ENCODE measurements at places on chromosomes 3 and 15.

DNA sequence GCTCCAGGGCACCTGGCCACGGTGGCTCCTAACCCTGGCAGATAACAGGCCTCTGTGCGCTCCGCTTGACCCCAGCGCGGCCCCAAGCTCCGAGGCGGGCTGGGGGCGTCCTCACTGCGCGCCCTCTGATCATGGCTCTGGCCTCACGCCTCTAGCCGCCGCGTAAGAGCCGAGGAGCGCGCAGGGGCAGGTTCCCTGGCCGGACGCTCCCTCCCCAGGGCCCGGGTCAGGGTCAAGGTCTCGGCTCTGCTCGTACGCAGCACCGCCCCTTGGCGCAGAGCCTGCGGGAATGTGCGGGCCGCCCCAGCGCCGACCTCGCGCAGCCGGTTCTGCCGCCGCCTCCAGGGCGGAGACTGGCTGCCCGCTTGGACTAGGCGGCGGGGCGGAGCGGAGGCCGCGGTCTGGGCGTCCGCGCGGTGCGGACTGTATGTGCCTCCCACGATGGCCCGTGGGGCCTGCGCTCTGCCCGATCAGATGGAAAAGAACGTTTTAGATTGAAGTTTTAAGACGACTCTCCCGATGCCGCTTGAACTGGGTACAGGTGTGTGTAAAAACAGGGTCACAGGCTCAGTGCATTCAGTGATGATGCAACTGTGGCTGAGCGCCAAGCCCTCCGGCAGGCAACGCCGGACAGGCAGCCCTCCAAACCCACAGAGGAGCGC lies 40.8 kb downstream of the CHST14 start:
- no peak for DNase-seq

DNA sequence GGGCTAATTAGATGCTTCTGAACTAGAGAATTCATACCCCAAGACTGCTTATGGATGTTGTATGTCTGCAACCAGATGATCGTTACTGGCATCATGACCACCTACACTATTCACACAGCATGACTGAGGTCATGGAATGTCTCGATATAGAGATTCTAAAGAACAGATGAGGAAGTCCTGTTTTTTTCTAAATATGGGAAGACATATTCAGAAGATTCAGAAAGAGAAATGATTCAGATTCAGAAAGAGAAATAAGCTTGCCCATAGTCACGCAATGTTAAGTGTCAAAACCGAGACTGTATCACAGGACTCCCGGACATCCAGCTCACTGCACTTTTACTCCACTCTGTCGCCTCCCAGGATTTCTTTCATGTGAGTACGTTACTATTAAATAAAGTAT lies 136.2 kb downstream of the TPRG1 start:
- DNase-seq = no peak

DNA sequence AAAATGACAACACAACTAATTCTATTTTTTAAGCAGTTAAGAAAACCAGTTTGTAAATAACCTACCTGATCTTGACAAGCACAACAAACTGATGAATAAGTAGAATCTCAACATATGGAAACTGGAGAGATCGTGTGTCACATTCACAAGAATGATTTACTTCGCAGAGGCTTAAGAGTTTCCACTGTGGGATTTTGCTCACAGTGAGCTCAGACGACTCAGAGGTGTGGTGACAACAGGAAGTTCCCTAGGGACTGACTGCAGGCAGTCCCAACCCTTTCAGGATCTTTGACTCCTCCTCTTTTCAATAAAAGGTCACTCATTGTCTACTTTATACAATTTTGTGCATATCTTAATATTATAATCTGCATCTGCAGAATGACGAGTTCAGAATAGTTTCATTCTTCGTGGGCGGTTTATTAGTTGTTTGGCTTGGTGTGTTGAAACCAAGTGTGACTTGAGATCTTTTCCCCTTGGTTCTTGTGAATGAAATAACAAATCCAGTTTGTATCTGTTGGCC lies at the start of gene LIPH:
TSS of gene LIPH (minus strand) at position 231 of the 520 bp plus-strand sequence. CDS start at position 114, 117 bp downstream.
- peak; percentile 73 for DNase-seq

GRCh38 chr15:85607842-85608241 lies 186.9 kb downstream of the KLHL25 start:
- no peak for DNase-seq

DNA sequence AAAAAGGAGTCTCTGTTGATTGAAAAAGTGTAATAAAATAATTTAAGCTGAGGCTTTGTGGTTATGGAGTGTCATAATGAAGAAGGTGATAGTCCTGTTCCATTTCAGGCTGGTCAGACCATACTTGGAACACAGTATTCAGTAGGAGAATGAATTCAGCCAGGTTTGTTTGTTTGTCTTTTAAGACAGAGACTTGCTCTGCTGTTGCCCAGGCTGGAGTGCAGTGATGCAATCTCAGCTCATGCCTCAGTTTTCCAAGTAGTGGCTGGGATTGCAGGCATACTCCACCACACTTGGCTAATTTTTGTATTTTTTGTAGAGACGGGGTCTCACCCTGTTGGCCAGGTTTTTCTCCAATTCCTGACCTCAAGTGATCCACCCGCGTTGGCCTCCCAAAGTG lies 33.5 kb downstream of the IQGAP1 start:
- DNase-seq = no peak

DNA sequence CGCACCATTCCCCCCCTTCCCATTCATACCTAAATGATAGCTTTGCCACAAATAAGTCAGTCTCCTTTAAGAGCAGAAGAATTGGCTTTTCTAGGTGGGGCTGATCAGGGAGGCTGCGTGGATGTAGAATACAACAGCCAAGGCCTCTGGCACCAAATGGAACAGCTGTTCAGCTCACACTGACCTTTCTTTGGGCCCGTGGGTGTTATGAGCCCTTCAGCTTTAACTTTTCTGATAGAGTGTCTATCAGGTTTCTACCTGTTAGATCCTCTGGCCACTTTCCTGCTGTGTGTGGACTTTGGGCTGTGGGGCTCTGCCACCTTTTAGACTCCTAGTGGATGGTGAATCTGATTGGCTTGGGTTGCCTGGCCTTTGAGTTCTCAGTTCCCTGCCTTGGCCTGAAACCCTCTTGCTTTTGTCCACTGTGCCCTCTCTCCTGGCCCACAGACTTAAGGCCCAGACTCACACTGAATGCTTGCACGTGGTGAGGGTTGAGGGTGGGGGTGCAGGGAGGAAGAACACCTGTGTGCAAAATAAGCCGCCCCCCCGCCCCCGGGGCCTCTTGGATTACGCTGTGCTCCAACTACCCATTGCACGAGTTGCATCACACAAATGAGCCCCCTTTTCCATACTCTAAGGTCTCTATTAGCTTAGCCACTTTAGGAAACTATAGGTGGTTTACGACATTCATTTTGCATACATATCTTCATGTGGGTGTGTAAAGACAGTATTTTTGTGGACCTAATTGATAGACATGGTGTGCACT lies 1.3 kb upstream of the RFX7 start:
- peak; percentile 14 for DNase-seq

GRCh38 chr15:96037584-96037983 lies 292.9 kb upstream of the NR2F2 start:
- DNase-seq = peak; percentile 25

- peak; percentile 99 for DNase-seq
Measured at GRCh38 chr15:74545776-74546656, 5.0 kb downstream of the ARID3B start.

GRCh38 chr3:45345846-45346580 lies 42.4 kb upstream of the LARS2 start:
- DNase-seq = no peak

DNA sequence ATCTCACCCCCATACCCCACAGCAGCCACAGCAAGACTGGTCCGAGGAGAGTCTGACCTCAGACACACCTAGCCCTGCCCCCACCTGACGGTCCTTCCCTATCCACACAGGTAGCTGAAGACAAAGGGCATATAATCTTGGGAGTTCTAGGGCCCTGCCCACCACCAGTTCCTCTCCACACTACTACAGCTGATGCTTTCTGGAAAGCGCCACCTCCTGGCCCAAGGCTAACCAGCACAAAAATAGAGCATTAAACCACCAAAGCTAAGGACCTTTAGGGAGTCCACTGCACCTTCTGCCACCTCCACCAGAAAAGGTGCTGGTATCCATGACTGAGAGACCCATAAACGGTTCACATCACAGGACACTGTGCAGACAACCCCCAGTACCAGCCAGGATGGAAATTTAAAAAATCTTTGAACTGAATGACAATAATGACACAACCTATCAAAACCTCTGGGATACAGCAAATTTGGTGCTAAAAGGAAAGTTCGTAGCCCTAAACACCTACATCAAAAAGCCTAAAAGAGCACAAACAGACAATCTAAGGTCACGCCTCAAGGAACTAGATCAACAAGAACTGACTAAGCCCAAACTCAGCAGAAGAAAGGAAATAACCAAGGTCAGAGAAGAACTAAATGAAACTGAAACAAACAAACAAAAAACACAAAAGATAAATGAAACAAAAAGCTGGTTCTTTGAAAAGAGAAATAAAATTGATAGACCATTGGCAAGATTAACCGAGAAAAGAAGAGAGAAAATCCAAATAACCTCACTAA lies 122.1 kb upstream of the TPRG1 start:
- DNase-seq = no peak

GRCh38 chr15:101161656-101162055 lies 90.2 kb downstream of the CHSY1 start:
- DNase-seq = no peak

DNA sequence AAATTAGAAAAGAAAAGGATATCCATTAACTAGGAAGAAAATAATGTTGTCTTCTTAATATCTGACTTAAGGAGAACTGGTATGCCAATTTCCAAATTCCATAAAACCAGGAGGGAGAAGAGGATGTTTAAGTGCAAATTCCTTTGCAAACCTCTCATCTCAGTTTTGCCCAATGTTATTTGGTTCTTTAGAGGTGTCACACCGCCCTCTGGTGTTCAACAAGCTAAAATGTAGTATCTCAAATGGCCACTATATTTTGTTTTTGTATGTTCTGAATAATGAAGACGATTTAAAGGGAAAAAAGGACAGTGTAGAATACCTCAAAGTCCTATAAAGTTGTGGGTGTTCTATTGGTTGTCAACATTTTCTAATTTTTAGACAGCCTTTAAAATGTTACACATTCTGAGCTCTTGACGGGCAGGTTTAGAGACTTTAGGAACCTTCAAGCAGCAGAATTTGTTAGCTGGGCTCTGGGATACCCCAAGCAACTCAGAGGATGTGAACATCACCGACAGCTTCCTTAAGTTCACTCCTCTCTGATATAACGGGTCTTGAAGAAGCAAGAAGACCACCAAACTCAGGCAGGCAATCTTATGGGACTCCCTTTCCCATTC lies 458.3 kb downstream of the MFSD1 start:
- DNase-seq = no peak
